ENCODE measurements at places on chromosomes 13 and 19. TPM values are rescaled to one million over a fixed set of nuclear protein-coding genes. Genes with fewer than 3 reads are reported as not detected.

DNA sequence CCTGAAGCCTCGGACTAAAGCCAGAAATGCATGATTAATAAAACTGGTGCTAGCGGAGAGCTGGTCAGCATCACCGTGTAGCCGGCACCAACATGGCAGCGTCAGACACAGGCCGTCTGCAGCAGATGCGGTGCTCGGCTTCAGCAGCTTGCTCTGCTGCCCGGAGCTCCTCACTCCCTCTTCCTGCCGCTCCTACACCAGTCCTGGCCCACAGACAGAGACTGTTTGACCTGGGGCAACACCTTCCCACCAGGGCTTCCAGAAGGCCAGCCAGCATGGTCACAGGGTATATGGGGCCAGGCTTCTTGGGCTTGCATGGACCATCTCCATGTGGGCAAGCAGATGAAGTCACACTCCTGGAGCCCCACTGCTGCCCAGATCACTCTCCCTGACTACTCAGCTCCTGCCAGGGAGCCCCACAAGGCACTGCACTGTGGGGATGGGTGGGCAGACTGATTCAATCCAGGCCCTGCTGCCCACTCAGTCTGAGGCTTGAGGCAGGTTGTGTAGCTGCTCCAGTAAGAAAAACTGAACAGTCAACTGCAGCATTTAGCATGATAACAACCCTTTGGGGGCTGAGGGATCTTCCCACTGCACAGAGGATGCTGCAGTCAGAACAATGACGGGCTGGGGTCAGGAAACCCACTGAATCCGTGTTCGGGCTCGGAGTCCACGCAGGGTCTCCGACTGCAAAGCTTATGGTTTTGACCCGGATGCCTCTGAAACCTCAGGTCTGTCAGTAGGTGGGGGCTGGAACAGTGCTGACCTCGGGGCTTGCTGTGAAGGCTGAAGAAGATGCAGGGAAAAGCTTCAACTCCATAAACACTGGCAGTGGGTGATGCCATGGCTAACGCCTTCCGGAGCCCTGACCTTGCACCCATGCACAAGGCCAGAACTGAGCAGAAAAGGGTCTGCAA, 45.6 kb downstream of the CEBPG start:
- DNase-seq, result no peak

DNA sequence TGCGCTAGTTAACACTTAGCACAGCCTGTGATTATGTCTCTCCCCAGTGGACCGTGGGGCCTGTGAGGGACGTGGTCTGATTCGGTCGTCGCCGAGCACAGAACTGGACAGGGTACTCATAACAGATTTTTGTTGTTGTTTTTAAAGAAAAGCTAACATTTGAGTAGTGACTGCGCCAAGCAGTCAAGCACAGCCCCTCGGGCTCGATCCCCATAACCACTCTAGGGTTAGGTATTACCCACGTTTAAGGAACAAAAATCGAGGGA, 805 bp upstream of the PTOV1 start:
- DNase-seq, result no peak

DNA sequence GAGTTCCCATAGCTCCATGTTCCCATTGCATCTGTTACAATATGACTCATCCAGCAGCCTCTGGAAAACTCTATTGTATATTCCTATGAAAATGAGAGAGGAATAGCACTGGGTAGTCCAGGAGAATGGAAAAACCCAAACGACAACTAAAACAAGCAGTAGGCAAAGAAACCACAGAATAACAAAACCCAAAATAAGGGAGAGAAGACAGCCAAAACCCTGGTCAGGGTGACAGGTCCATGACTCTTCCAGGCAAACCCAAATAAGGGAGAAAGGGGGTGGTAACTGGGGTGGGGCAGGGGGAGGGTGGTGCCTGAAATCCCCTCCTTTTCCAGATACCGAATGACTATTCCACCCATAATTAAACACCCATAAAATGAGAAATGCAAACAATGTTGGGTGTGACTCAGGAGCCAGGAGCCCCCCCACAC, 4.0 kb upstream of the ZNF8 start:
- no peak for DNase-seq

Gene CKM
- total RNA-seq, result not detected

DNA sequence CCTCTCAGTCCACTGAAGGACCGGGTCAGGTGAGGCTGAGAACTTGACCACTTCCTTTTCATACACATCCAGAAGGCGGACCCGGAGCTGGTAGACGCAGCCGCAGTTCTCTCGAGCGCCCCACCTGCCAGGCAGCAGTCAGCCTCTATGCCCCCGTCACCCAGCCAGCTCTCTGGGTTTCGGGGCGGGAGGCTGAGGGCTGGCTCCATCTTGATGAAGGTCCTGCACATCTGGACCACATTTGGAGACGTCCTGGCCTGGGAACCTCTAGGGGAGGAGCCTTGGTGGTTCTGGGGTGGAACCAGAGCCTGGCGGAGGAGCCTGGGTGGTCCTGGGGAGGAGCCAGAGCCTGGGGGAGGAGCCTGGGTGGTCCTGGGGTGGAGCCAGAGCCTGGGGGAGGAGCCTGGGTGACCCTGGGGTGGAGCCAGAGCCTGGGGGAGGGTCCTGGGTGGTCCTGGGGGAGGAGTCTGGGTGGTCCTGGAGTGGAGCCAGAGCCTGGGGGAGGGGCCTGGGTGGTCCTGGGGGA, 14.3 kb downstream of the MRPS12 start:
- no peak for DNase-seq

- DNase-seq, result no peak
Observed at GRCh38 chr13:66829803-66830202, 400.3 kb downstream of the PCDH9 start.

GRCh38 chr13:55091172-55091571, 2049.5 kb upstream of the PRR20A start:
- no peak for DNase-seq

- no peak for DNase-seq
Observed at GRCh38 chr19:44702551-44703176, 3.7 kb downstream of the CEACAM16 start.

GRCh38 chr13:98420554-98421175, 156.2 kb downstream of the STK24 start:
- no peak for DNase-seq

Gene ICAM4
- total RNA-seq, result 0.28 TPM

- no peak for DNase-seq
Observed at GRCh38 chr19:29323440-29324290, 110.7 kb upstream of the UQCRFS1 start.
